Stimulated activated CD4-positive, alpha-beta T cell treated with anti-CD3 and anti-CD28 coated beads, TNF-alpha, amount 100 ng/mL, for 4 hours (primary cell): ENCODE measurements at places on chromosomes 3 and 15.

GRCh38 chr3:36494461-36495109 lies 114.3 kb downstream of the STAC start:
- DNase-seq, result no peak

DNA sequence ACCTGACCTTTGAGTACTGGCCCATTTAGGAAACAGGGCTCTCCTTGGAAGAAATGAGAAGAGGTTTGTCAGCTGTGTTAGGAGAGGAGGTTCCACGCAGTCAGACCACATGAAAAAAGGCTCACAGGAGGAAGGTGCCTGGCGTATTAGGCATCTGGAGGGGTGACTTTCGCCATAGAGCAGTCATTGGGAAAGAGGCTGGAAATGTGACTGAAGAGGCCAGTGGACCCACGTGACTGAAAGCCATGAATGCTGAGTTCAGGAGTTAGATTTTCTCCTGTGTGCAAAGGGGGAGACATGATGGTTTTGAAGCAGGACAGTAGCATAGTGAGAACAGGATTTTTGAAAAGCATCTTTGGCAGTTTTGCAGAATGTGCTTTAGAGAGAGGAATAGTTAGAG lies 29.7 kb upstream of the RNF7 start:
- no peak for DNase-seq

GRCh38 chr3:14335774-14336748 lies 66.3 kb upstream of the SLC6A6 start:
- DNase-seq, result no peak

GRCh38 chr3:133675631-133676335 lies 14.0 kb upstream of the TOPBP1 start:
- no peak for DNase-seq

- no peak for DNase-seq
Observed at GRCh38 chr3:64806668-64807605, 119.1 kb upstream of the ADAMTS9 start.

DNA sequence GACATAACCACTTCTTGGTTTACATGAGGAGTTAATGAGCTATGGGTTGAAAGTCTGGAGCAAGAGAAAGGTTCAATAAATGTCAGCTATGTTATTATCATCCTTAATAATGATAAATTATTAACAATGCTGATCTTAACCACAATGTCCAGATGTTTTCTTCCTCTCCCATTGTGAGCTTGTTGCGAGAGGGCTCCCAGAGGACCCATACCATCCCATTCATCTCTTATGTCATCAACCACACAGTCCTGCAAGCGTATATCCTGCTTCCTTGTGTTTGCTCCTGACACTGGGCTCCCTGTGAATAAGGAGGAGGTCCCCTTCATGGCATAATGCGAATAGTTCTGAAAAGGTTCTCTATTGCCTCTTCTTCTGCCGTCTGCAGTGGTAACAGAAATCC lies 266.8 kb downstream of the TLE3 start:
- no peak for DNase-seq

- DNase-seq, result no peak
Observed at GRCh38 chr3:184234671-184235380, 5.4 kb downstream of the VWA5B2 start.

- no peak for DNase-seq
Observed at GRCh38 chr15:70974004-70974832, 81.6 kb downstream of the LRRC49 start.

DNA sequence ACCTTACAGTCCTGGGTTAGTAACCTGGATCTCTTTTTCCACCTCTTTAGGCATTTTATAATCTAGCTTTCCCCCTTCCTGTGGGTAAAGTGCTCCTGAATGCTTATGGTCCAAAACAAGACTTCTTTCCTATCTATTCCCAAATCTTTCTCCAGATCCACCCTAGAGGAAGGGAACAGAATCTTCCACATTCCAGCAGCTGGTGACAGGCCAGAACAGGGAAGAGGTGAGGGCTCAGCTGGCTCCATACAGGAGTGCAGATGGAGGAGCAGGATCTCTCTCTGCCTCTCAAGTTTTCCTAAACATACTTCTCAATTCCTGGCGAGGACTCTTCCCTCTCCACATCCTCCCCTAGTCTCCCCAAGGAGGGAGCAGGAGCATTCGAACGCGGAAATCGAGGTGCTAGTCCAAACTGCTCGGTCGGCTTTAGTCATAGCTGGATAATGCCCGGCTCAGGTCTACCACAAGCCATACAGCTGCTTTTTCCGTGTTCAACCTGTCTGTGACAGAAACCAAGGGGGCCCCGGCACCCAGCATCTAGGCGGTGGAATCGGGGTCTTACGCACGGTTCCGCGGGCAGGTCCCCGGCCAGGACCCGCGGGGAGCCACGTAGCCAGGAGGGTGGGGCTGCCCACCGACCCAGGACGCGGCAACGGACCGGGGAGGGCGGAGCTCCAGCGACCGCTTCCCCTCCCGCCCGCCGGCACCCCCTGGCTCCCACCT lies 4.0 kb downstream of the RASSF1 start:
- no peak for DNase-seq

DNA sequence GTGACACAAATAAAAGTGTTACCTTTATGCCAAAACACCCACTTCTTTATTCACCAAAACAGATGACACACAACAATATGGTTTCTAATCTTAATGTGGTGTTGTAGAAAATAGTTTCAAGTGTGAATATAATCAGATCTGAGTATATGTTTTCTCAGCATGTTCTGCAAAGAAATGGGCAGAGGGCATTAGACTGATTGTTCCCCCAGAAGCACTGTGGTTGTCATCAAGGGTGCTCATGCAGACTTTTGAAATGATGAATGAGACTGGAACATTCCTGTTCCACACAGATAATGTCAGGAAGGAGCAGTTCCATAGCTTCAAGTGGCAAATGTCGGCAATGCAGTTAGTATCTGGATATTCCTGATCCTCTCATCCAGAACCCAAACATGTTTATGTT lies 37.5 kb downstream of the GPR176 start:
- DNase-seq, result no peak

DNA sequence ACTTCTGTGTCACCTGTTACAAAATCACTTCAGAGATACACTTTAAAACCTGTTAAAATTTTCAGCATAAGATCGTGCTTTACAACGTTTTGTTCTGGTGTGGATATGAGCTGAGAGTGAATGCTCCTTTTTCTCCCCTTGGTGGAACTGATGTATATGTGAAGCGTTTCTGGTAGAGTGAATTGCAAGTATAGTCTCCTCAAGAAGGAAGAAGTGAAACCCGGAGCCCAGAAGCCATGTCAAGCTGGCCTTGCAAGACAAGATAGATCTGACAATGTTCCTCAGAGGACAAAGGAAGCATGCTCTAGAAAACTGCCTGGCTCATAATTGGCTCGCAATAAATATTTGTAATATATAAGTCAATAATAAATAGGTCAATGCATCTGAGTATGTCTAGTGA lies 23.6 kb downstream of the SERPINI2 start:
- no peak for DNase-seq

DNA sequence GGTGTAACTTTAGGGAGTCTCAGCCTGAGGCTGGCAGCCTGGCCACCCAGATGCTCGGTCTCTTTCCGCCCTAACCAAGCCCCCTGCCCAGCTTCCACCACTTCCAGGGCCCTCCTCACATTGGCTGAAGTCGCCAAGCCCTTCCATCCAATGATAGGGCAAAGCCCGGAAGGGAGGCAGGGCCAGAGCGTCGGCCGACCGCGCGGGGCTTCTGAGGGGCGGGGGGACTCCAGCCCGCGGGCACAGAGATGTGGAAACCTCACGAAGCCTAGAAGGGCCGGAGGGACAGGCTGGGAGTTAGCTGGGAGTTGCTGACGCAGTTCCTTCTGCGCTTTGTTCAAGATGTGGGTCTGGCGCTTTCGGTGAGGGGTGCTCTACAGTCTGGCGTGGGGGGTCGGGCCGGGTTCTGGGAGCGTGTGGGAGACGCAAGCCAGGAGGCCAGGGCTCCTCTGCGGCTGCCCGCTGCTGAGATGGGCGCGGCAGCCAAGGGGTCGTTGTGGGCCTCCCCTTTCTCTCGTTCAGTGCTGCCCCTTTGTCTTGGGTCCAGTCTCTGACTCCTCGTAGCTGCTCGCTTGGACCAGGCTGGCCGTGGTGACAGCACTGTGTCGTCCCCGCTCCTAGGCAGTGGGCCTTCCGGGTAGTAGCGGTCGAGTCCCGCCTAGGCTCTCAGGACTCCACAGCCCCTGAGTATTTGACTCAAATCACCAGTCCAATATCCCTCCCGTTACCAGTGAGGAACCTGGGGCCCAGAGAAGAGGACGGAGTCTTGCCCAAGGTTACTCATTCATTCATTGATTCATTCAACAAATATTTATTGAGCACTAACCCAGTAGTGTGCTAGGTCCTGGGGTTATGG lies at the start of gene ZNF660:
Gene ZNF660, plus strand, starts transcription at position 319 of the 856 bp plus-strand sequence. CDS start 9,230 bp downstream, outside the sequence.
- no peak for DNase-seq

GRCh38 chr3:180531303-180532278 lies 70.4 kb upstream of the TTC14 start:
- DNase-seq, result no peak
